CD4-positive, CD25-positive, alpha-beta regulatory T cell (primary cell): ENCODE measurements at places on chromosomes 7 and 10. TPM values are rescaled to one million over a fixed set of nuclear protein-coding genes. Genes with fewer than 3 reads are reported as not detected.

DNA sequence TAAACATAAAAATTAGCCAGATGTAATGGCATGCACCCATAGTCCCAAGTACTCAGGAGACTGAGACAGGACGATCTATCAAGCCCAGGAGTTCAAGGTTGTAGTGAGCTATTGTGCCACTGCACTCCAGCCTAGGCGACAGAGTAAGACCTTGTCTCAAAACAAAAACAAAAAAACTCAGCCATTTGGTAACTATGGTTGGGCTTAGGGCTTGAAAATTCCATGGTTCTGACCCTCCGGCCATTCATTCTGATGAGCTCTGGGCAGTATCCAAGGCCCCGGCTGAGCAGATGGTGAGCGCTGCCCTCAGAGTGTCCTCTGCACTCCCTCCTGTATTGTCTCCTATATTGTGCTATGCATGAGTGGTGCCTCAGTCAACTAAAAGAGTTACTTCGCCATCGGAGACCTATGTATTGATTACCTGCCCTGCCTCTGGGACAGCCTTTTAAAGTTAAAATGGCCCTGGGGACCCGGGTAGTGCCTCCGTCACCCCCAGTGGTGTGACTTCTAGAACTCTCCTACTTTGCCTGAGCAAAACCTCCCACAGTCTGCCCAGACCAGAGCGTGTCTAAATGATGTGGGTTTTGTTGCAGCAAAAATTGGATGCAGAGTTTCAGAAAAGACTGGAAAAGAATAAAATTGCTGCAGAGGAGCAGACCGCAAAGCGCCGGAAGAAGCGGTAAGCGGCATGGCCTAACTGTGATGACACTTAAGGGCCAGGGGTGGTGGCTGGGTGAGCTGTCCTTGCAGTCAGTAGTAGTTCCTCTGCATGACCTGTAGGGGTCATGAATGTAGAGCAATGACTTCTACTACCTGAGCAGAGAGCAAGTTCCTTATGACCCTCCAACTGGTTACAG is 8.1 kb downstream of the PRKRIP1 start:
- peak; percentile 79 for DNase-seq

GRCh38 chr10:22992075-22992474 is 64.2 kb downstream of the ARMC3 start:
- no peak for DNase-seq

DNA sequence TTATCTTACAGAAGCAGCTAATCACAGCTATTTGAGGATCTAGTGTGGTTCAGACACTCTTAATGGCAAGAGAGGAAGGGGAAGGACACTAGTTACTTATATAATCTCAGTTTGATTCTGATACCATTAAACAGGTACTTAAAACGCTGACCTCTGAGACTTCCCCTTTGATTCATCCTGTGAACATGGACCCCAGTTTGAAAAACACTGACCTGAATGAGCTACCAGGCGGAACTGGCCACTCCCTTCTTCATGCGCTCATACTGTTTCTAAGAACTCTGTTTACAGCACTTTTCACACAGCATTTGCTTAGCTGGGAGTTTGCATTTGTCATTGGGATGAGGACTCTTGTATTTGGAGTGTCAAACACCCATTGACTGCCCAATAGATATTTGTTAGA is 45.7 kb downstream of the BEND7 start:
- DNase-seq = no peak

DNA sequence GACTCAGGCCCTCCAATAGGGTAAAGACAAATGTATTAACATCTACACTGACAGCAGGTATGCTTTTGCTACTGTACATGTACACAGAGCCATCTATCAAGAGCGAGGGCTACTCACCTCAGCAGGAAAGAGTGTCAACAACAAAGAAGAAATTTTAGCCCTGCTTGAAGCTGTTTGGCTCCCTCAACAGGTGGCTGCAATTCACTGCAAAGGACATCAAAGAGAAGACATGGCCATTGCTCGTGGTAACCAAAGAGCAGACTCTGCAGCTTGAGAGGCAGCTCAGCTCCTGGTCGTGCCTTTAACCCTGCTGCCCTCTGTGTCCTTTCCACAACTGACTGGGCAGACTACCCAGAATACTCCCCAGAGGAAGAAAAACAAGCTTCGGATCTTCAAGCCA is 5.1 kb downstream of the AKR1B15 start:
- no peak for DNase-seq

DNA sequence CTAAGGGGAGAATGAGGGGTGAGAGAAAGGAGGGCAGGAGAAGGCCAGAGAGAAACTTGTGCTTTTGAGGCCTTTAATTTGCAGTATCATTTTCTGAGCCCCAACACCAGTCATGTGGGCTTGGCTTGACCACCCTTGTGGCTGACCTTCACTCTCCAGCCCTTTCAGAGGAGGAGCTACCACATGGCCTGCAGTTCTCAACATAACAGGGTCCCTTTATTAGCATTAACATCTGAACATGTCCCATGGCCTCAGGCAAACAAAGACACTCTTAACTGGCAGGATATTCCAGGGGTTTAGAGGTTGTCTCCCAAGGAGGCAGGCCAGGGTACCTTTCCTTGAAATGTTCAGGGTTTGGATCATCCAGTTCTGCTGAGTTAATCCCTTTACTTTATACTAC is 6.7 kb downstream of the ZNF713 start:
- DNase-seq = no peak

DNA sequence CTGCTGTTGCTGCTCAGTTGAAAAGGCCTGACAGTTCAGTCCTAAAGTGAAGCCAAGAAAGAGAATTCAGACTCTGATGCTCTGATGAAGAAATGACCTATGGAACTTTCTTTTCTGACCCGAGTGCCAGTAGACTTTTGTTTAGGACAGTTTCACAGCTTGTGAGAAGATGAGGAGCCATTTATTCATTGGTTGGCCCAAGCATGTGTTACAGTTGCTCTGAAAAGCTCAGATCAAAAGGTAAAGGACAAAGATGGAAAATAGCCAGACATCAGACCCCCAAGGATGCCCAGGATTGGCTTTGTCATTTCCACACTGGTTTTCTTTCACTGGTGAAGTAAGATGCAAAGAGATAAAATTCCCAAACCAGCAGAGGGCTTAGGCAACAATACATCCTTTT is 149.3 kb upstream of the STK17A start:
- no peak for DNase-seq

GRCh38 chr10:43068136-43068395 is 8.8 kb upstream of the RET start:
- no peak for DNase-seq

GRCh38 chr7:130793855-130794618 is 60.0 kb upstream of the KLF14 start:
- DNase-seq = no peak

DNA sequence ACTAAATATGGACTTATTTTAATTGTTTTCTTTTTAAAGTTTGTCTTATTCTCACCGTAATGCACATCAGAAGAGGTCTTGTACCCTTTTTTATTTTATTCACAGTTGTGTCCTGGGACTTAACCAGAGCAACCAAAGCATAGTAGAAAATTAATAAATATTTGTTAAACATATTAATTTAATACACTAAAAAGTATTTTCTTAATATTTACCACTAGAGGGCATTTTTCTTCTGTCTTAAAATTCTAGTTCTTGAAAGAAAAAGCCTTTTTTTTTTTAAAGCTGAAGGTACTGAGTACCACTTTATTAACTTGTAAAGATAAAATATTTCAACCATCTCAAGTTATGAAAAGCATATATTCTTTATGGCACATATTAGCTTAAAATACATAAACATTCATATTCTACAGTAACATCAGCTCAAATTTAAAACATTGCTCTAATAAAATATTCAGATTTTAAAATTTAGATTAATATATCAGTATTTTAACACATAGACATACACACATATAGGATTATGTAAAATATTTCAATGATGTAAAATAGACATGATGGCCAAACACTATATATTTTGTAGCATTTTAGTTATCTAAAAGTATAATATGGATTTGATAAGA is 260.4 kb downstream of the SEMA3A start:
- no peak for DNase-seq

DNA sequence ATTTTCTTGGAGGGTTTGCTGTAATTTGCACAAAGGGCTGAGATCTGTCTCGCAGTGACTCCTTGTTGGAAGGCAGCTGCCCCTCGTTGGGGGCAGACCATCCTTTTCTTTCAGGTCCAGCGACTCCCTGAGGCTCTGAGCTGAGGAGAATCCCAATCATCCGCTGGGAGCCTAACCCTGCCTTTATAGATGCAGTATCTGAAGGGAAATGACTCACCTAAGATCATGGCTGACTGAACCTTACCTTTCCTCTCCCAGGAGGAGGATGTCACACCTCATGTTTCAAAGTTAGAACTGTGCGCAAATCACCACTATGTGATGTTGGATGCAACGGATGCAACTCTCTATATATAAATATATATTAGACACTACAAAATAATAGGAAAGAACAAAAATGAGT is 36.4 kb upstream of the MXI1 start:
- no peak for DNase-seq

- no peak for DNase-seq
Measured at GRCh38 chr10:629186-629998, 60.1 kb downstream of the DIP2C start.

DNA sequence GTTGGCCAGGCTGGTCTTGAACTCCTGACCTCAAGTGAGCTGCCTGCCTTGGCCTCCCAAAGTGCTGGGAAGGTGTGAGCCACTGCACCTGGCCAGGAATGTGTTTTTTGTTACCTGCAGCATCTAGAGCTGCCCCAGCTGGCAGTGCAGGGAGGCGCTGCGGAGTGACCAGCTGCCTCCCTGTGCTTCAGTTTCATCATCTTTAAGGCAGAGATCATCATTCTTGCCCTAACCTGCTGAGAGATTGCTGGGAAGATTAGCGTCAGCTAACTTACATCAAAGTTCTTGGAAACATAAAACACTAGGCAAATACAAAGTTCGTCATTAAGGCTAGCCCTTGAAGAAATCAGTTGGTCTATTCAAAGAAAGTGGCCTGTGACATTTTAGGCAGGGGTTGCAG is 2.3 kb downstream of the ZNF282 start:
- no peak for DNase-seq

- DNase-seq = no peak
Measured at GRCh38 chr10:130781623-130782022, 529.9 kb downstream of the TCERG1L start.

DNA sequence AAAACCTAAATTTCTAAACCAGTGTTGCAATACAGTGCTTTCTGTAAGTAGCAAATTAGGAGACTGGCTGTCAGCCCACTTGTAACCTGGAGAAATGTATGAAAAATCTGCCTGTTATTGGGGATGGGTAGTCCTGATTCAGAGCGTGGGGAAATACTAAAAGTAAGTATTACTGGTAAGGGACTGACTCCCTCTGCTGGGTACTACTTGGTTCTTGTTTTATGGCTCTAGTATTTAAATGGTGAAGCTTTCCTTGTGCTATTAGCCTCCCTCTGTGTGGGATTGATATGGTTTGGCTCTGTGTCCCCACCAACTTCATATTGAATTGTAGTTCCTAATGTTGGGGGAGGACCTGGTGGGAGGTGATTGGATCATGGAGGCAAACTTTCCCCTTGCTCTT is 886.1 kb downstream of the SORCS1 start:
- DNase-seq = no peak

GRCh38 chr7:98520356-98520951 is 96.6 kb upstream of the NPTX2 start:
- no peak for DNase-seq

GRCh38 chr10:92181575-92181974 is 109.3 kb downstream of the CPEB3 start:
- peak; percentile 32 for DNase-seq

DNA sequence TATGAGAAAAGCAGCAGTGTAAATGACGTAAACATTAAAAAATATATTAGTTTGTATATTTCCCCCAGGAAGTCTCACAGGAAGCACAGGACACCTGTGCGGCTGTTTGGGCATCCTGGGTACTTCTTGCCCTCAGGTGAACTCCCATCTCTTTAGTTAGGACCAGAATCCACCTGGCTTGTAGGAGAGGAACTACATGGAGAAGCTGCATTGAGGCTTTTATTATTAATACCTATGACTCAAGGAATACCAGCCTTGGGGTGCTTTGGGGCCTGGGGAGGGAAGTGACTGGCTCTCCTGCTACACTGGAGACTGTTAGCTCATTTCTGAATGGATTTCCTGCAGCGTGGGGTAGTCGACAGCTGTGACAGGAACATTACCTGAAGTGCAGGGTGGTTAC is 40.0 kb upstream of the GSDME start:
- DNase-seq = no peak

- DNase-seq = no peak
Measured at GRCh38 chr7:48759431-48760080, 164.8 kb upstream of the CDC14C start.

DNA sequence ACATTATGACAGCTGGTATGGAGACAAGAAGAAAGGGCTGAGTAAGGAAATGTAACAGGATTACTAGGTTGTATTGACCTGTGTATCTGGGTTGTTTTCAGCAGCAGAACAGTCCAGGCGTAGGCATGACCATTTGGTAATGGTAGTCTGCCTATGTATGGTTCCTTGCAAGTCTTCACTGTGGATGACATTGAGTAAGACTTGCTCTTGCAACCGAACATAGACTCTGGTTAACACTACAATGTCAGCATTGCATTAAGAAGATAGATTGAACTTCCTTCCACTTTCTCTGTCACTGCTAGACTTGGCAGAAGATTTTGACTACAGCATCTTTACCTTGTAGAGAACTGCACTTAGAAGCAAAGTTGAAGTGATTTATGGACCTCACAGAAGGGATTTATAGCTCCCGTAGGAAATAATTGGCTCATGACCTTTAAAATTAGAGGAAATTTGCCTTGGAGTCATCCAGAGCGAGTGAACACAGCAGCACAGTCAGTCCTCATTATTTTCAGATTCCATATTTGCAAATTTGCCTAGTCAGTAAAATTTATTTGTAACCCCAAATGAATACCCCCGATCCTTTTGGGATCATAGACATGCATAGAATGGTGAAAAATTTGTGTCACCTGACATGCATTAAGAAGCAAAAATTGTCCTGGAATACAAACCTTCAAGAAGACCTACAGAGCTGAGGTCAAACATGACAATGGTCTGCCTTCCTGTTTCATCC is 79.6 kb upstream of the STRIP2 start:
- DNase-seq = no peak

DNA sequence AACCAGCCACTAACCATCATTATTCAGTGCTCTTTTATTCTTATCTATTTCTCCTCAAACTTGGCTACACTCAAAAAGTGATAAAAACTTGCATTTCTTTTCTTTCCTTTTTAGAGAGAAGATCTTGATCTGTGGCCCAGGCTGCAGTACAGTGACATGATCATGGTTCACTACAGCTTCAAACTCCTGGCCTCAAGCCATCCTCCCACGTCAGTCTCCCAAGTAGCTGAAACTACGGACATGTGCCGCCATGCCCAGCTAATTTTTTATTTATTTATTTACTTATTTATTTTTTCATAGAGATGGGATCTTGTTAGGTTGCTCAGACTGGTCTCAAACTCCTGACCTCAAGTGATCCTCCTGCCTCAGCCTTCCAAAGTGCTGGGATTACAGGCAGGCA is 24.6 kb upstream of the TMEM248 start:
- no peak for DNase-seq

- DNase-seq = no peak
Measured at GRCh38 chr10:95730233-95730632, 25.7 kb upstream of the ENTPD1 start.

GNAI1 gene
- 1.6 TPM for polyA plus RNA-seq

FBXO24 gene
- polyA plus RNA-seq = not detected

PIK3AP1 gene
- polyA plus RNA-seq = 1.9 TPM

PPP3CB gene
- polyA plus RNA-seq = 11.2 TPM

RNF148 gene
- polyA plus RNA-seq = not detected

PNLIPRP2 gene
- polyA plus RNA-seq = not detected

GATA3 gene
- 49.7 TPM for polyA plus RNA-seq

WNT2 gene
- polyA plus RNA-seq = not detected

CPEB3 gene
- polyA plus RNA-seq = 0.87 TPM

DNAJC12 gene
- polyA plus RNA-seq = 0.43 TPM
